Activated naive CD8-positive, alpha-beta T cell treated with anti-CD3 and anti-CD28 coated beads, Interleukin-2, amount 50 U/mL, for 24 hours (primary cell): ENCODE measurements at places on chromosomes 2 and 18.

DNA sequence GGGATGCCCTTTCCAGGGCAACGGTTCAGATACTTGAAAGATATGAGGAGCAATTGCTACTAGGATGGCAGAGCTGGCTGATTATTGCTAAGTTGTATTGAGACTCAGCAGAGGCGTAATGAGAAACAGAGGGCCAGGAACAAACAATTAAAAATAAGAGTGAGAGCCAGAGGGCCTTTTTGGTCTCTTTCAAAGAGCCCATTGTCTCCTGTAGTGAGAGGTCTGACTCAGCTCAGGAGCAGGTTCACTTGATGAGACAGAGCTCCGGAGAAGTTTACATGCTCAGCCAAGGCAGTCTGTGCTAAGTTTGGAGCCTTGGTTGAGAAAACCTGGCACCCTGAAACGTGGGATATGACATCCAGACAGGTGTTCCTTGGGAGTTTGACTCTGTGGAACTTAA is 303.9 kb upstream of the DLGAP1 start:
- H3K4me3 ChIP-seq: no peak overlapping the region
- no peaks in the 10 kb centered on the region for H3K4me1 ChIP-seq
- H3K27me3 ChIP-seq: no peaks in the 10 kb centered on the region
- no peak overlapping the region for H3K27ac ChIP-seq
- H3K36me3 ChIP-seq: no peaks in the 10 kb centered on the region

- peaks cover 8% of the 10 kb centered on the region for H3K4me1 ChIP-seq
- no peak for DNase-seq
- H3K36me3 ChIP-seq: no peaks in the 10 kb centered on the region
- peaks cover 47% of the 10 kb centered on the region for H3K27me3 ChIP-seq
- H3K4me3 ChIP-seq: no peak overlapping the region
Observed at GRCh38 chr2:218802386-218802994, 20.5 kb downstream of the CYP27A1 start.

GRCh38 chr2:112481050-112481527 is 867 bp upstream of the TTL start:
- H3K4me3 ChIP-seq: peak overlapping the region; percentile 87
- H3K36me3 ChIP-seq: peaks cover 16% of the 10 kb centered on the region

DNA sequence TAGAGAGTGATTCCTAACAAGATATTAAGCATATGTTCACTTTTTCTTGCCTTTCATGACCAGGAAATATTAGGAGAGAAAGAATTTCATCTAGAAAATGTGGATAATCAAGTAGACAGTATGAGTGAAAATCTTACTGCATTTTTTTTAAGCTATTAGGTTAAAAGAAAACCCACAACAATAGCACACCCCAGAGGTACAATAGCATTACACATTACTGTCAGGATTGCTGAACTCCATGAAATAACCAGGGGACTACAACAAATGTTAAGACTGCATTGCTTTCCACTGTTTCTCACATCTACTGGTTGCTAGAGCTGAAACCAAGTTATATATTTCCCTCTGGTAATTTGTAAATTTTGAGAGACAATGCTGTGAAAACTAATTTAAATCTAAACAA is 33.7 kb downstream of the KLF7 start:
- H3K36me3 ChIP-seq: peaks cover 20% of the 10 kb centered on the region
- H3K4me1 ChIP-seq: peaks cover 76% of the 10 kb centered on the region
- DNase-seq: no peak
- peak overlapping the region; percentile 69 for H3K27ac ChIP-seq
- H3K4me3 ChIP-seq: no peak overlapping the region

DNA sequence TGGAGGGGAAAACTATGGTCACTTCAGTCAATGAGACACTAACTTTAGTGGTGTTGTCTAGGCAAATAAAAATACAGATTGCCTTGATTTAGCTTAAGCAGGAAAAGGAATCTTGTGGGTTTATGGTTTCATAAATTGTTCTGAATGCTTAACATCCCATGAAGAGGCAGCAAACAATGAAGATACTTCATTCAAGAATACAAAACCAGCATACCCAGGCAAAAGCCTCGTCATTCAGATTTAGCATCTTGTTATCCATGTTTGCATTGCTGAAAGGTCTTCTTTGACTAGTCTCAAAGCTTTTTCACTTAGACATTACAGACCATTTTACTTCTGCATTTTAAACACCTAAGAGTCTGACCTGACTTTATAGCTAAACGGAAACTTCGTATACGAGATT is 272.7 kb upstream of the FSHR start:
- H3K4me3 ChIP-seq: no peak overlapping the region
- no peaks in the 10 kb centered on the region for H3K27me3 ChIP-seq
- DNase-seq: no peak
- H3K27ac ChIP-seq: no peak overlapping the region

DNA sequence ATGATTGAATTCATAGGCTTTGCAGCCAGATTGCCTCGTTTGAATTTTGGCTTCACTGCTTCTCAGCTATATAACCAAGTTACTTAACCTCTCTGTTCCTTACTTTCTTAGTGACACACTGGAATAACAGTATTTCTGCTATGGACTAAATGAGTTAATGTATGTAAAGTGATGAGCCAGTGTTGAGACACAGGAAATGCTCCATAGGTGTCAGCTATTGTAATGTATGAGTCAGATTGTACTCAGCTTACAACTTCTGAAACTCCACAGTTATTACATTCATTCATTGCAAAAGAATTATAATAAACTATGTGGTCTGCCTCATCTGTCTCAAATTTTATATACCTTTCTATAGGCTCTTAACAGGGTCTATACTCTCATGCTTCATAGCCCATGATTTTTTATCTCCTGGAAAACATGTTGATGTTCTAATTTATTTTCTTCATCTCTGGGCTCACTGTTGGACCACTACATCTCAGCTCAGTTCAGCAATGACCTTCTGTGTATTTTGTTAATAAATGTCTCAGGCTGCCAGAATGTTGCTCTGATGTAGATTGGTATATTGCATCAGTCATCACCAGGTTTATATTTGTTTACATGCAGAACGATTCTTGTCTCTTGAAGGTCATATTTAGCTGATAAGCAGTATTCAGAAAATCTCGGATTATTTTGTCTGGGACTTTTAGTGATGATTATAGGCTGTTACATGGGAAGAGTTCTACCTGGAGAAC is 76.2 kb downstream of the MAP3K20 start:
- H3K36me3 ChIP-seq: peaks cover 5% of the 10 kb centered on the region
- H3K27ac ChIP-seq: peak overlapping the region; percentile 20
- peaks cover 46% of the 10 kb centered on the region for H3K4me1 ChIP-seq
- DNase-seq: no peak
- peaks cover 6% of the 10 kb centered on the region for H3K27me3 ChIP-seq
- H3K4me3 ChIP-seq: no peak overlapping the region

DNA sequence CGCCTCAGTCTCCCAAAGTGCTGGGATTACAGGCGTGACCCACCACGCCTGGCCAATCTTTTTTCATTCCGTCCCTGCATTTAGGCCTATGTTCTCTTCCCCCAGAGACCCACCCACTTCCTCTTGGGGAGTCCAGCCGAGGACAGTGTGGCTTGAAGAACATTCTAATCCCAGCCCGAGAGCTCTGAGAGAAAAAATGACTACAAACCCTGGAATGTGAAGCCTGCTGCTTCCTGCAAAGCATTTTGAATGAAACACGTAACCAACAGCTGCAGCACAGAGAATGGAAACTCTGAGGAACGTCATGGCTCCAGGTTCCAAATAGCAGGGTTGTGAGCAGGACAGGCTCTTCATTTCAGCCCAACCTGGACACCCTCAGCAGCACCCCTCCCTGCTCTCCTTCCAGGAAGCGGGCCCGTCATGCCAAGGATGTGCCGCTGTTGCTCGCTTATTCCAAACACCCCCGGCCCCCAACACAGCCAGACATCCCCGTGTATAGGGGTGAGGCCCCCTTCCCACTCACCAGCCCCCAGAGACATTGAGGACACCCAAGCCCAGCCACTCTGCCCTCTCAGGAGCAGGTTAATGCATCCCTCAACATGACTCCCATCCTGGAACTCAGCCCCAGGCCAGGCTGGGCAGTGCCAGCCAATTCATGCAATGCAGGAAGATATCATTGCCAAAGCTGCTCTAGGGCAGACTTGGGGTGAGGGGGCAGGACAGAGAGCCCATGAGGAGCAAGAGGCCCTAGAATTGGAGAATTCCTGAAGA is 139.8 kb downstream of the ZFP36L2 start:
- peaks cover 8% of the 10 kb centered on the region for H3K36me3 ChIP-seq
- H3K4me3 ChIP-seq: no peak overlapping the region
- no peak overlapping the region for H3K27ac ChIP-seq
- no peaks in the 10 kb centered on the region for H3K27me3 ChIP-seq
- DNase-seq: no peak
